ENCODE measurements at places on chromosomes 5 and 9.

DNA sequence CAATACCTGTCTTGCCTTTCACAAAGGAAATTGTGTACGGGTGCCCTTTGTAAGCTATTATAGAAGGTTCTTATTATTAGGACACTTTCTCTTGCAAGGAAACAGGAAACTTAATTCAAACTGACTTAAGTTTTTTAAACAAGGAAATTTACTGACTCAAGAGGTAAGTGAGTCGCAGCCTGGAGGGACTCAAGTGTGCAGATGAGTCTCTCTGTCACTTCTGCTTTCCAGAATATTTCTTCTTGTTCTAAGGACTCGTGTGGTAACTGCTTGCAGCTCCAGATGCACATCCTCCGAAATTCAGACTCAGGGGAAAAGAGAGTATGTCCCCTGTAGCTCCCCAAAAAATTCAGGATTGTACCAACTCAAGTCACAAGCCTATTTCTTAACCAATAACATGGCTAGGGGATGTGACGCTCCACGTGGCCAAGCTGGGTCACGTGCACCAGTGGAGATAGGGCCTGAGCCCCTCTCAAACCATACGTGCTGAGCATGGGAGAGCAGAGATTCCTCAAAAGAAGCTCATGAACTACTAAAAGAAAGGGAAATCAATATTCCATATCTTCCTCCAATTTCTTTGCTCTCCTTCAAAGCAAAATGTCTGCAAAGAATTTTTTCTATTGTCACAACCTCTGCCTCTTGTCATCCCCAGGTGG is 49.2 kb upstream of the ERCC6L2 start:
- no peak for DNase-seq

DNA sequence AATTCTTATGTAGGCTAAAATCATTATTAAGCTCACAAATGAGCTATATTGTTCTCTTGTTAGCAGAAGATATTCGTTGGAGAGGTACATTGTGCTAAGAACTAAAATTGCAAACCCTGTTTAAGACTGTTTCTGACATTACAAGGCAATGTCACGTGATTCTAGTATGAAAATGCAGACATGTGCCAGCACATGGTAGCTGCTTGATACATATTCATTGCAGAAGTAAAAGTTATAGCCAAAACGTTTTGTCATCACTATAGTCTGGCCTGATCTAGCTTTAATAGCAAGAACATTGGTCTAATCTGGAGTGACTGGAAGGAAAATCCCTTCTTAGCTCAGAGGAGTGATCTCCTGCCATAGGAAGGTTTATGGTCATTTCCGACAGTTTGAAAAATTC is 144.7 kb downstream of the CFAP90 start:
- DNase-seq, result no peak

- no peak for DNase-seq
Measured at GRCh38 chr5:147685993-147686392, 96.5 kb downstream of the JAKMIP2 start.

GRCh38 chr9:76159293-76159926 is 234.8 kb downstream of the RFK start:
- no peak for DNase-seq

DNA sequence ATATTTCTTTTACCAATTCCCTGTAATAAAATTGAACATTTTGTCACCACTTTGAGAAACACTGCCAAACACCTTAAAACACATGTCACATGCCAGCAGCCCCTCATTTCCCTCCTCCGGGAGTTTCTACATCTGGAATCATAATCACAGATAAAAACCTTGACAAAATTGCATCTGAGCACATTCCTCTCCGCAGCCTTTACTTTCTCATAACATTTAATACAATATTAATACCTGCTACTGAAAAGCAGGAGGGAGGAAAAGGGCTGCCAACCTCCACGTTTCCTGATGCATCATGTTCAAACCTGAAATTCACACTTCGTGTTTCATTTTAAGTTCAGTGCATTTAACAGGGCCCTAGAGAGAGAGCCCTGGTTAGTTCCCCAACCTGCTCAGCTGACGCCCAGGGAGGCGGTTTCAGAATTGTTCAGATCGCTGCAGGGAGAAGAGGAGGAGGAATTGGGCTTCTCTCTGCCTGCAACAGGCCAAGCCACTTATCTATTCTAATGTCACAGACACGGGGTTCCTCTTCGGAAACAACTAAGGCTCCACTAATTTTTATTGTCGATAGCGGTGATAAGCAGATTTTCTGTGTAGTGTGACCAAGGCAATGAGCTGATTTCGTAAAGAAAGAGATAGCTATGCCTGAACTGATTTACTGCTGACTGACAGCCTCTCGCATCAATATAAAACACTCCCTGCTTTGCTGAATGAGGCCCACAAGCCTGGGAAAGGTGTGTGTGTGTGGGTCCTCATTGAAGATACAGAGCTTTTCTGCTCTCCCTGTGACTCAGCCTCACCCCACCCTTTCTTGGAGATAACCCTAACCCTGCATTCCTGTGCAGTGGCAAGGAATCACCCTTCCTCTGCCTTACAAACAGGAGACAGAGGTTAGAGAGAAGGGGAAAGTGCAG is 4.9 kb upstream of the LHX2 start:
- no peak for DNase-seq

DNA sequence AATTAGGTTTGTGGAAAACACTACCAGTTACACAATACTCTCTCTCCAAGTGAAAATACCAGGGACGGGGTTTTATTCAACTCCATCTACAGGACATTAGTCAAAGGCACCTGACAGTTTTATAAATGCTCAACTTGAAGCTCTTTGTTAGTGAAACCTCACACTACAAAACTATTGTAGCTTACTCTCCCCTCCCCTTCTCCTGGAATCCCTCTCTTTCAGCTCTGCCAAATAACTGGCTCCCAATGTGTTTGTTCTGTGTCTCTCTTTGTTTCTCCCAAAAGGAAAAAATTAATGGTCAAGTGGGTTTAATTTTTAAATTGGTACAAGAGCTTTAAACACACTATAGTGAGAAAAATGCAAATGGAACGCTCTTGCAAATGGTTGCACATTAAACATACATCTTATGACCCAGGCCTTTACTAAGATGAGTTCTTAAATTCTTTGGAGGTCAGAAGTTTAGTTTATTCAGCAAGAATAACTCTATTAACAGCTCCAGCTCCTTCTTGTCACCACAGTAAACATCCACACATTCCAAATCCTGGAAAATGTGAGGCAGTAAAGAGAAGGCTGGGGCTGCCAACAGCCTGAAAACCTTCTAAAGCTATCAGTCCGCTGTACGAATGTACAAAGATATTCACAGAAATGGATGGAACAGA is 48.4 kb downstream of the ZNF608 start:
- no peak for DNase-seq

DNA sequence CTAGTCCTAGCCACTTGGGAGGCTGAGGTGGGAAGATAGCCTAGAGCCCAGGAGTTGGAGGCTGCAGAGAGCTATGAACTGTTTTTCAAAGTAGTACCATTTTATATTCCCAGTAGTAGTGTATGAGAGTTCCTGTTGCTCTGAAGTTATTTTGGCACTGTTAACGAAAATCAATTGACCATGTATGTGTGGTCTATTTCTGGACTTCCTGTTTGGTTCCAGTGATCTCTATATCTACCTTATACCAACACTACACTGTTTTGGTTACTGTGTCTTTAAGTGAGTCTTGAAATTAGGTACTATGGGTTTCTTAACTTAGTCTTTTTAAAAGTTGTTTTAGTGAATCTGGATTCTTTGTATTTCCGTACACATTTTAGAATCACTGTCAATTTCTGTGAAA is 13.6 kb downstream of the SLF1 start:
- DNase-seq, result no peak

DNA sequence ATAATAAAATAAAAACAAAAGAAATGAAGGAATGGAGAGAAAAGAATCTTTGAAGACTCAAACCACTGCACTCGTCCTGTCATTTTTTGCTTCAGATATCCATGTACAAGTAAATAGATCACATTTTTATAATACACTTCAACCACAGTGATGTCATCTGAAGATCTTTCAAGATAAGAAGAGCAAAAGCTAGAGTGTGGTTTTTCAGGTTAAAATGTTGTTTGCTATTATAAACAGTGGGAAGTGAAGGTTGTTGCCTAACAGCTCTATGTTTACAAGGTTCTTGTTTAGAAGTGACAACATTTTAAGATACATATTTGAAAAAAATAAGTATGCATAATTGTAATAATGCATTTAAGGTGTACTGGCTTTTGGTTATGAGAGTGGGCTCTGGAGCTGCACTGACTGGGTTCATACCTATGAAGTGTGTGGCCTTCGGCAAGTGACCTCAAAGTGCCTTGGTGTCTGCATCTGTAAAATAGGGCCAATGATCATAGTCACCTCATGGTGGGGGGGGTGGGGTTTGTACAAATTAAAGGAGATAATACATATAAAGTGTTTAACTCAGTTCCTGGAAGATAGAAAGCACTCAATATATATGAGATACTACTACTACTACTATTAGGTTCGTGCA is 45.5 kb upstream of the IL7R start:
- peak; percentile 64 for DNase-seq

DNA sequence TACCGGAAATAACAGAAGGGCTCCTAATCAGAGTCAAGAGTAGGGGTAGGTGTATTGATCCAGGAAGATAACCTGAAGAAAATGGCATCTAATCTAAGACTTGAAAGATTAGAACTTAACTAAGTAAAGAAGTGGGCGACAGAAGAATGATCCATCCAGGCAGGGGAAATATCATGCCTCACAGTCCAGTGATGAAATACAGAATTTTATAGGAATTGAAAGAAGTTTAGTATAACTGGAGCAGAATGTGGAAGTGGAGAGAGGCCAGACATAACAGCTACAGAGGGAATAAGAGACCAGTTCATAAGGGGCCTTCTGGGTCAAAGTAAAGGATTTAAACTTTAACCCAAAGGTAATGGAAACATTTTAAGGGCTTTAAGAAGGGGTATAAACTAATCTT is 42.2 kb downstream of the ERP44 start:
- no peak for DNase-seq

GRCh38 chr9:89541798-89542197 is 43.9 kb upstream of the SEMA4D start:
- DNase-seq, result no peak
